NCI-H2081 (cell line): ENCODE measurements at places on chromosomes 6 and 20.

GRCh38 chr6:169702840-169703246 is 917 bp downstream of the C6orf120 start:
- no peak for DNase-seq

DNA sequence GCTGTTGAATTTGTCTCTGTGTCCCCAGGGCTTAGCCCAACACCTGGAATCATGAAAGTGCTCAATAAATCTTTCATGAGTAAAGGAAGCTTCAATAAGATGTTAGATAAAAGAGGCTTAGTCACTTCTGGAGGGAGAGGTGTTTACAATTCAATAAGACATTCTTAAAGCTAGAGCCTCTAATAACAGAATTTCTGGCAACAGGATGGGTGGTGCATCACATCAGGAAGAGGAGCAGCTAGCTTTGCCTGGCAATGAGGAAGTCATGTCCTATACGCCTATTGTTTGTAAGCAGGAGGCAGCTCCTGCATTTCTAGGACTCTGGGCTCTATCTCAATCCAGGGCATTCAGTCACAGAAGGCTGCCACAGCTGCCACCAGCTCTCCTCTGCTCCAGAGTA is 638.5 kb downstream of the EPM2A start:
- DNase-seq, result no peak

DNA sequence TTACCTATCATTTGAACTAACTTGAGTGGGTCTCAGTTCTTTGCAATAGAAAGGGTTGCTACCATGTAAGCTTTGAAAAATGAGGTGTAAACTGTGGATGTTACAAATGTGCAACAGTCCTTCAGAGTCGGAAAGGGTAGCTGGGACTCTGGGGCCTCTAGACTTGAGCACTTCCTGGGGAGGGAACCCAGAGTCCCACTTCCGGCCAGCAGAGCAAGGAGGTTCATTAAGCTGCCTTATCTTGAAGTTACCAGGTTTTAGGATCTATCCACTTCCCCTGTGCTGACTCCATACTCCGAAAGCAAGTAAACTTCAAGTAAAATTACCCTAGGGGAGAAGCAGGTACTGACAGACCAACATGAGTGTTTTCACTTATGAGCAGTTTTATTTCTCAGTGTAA is 9.4 kb downstream of the TRIM10 start:
- DNase-seq, result no peak

DNA sequence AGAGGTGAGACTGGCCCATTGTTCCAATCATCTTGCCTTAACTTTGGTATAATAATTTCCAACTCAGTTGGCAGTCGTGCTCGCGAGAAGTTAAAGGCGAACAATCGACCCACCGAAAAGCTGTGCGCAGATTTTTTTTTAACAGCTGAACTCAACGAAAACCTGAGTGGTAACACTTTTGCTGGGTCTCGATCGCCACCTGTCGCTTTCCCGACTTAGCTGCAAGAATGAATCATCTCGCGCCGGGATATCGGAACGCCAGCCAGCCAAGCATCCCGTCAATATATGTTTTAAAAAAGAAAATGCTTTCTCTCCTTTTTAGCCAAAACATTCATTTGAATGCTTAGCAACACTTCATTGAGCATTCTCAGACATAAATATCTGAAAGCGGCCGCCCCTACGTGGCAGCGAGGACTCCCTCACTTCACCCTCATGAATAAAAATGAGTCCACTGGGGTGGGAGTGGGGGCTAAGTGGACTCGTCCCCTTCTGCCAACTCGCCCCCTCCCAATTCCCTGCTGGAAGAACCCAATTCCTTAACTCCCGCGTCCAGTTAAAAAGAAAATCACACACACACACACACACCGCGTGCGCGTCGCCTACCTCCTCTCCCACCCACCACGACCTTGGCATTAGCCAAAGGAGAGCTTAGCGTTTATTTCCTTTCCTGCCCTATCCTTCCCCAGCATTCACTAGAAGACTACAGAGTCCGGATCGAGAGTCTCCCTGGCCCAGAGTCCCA is 1.5 kb downstream of the COL12A1 start:
- DNase-seq, result peak; percentile 64

GRCh38 chr6:33108307-33108706 is 32.5 kb downstream of the HLA-DPB1 start:
- DNase-seq, result no peak

DNA sequence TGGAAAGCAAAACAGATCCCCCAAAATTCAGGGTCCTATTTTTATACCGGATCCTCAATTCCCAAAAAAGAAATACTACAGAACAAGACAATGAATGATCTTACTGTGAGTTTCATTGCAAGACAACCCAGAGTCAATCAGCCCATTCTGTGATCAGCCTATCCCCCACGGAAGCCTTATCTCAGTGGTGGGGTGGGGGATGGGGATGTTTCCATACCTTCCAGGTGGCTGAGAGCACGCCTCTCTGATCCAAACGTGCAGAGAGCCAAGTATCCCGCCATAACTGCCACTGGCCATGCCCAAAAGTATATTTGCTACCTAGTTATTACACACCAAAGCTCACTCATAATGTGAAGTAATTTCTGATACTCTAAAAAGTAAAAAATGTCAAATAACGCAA is 15.1 kb downstream of the WFDC2 start:
- no peak for DNase-seq

DNA sequence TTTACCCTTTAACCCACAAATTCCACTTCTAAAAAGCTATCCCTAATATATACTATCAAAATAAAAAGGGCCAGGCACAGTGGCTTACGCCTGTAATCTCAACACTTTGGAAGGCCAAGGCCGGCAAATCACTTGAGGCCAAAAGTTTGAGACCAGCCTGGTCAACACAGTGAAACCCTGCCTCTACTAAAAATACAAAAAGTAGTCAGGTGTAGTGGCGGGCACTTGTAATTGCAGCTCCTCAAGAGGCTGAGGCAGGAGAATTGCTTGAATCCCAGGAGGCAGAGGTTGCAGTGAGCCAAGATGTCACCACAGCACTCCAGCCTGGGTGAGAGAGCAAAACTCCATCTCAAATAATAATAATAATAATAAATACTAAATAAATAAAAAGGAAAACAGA is 82.5 kb downstream of the TRIM27 start:
- DNase-seq, result no peak

- DNase-seq, result no peak
Observed at GRCh38 chr6:40791004-40791403, 203.8 kb upstream of the LRFN2 start.

- peak; percentile 64 for DNase-seq
Observed at GRCh38 chr6:24536466-24536865, 41.7 kb downstream of the ALDH5A1 start.

GRCh38 chr6:16921399-16922110 is 160.3 kb upstream of the ATXN1 start:
- no peak for DNase-seq

DNA sequence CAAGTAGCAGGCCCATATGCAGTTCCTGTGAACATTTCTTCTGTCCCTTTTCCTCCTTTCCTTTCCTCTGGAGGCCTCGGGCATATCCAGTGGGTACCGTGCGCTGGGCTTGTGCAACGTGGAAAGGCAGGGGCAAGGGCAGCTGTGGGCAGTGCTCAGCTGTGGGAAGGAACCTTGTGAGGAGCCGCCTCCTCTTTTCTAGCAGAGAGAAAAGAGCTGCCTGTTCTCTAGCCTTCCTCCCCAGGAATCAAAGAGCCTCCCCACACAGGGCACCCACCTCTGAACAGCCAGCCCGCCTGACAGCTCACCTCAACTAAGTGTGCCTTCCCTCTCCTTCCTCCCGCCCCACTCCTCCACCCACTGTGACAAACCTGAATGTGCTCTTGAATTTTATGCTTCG is 143.3 kb upstream of the HDDC2 start:
- no peak for DNase-seq

DNA sequence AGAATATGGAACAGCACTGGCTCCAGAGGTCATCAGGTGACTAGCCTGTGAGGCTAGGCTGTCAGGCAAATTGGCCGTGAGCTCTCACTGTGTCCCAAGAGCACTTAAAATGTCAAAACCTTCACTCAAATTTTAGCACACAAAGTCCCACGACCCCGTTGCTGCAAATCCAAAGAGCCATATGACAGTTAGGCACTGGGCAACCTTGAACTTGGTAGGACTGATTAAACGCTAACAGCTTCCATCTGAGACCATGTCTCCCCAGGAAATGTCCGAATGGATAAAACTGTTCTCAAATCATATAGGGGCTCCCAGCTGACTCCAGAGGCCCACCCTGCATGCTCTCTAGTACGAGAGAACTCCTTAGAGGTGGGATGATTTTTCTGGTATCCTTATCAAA is 196.6 kb downstream of the PHACTR1 start:
- DNase-seq, result no peak

DNA sequence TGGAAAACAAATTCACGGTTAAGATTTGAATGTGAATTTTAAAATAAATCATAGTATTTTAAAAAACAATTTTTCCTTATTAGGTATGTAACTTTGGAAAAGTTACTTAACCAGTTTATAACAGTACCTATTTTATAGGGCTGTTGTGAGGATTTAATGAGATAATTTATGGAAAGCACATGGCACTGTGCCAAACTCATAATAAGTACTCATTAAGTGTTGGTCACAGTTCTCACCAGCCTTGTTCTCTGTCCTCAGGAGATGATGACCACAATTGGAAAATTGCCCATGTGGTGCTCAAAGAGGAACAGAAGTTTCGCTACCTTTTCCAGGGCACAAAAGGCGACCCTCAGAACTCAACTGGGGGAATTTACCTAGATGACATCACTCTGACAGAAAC is 39.6 kb downstream of the MEP1A start:
- DNase-seq, result no peak

DNA sequence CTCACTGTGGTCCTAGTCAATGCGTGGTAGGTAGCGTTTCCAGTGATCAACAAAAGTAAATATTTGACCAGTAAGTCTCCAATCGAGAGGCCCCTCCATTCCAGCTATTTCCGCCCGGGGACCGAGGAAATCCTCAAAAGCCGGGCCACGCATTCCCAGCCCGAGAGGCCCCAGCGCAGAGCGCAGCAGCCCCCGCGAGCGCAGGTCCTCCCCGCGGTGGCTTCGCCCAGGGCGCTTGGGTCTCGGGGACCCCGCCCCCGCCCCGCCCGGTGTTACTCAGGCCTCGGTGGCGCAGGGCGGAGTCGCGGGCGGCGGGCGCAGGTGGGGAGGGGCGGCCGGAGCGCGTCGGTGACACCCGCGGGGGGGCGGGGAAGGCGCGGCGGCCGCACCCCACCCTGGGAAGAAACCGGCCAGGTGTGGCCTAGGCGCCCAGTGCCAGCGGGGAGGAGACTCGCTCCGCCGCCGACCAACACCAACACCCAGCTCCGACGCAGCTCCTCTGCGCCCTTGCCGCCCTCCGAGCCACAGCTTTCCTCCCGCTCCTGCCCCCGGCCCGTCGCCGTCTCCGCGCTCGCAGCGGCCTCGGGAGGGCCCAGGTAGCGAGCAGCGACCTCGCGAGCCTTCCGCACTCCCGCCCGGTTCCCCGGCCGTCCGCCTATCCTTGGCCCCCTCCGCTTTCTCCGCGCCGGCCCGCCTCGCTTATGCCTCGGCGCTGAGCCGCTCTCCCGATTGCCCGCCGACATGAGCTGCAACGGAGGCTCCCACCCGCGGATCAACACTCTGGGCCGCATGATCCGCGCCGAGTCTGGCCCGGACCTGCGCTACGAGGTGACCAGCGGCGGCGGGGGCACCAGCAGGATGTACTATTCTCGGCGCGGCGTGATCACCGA is at the start of gene DSP:
Gene DSP (plus strand): TSS at position 497 of the 890 bp plus-strand sequence. CDS start 245 bp downstream, at position 742.
- peak; percentile 72 for DNase-seq

DNA sequence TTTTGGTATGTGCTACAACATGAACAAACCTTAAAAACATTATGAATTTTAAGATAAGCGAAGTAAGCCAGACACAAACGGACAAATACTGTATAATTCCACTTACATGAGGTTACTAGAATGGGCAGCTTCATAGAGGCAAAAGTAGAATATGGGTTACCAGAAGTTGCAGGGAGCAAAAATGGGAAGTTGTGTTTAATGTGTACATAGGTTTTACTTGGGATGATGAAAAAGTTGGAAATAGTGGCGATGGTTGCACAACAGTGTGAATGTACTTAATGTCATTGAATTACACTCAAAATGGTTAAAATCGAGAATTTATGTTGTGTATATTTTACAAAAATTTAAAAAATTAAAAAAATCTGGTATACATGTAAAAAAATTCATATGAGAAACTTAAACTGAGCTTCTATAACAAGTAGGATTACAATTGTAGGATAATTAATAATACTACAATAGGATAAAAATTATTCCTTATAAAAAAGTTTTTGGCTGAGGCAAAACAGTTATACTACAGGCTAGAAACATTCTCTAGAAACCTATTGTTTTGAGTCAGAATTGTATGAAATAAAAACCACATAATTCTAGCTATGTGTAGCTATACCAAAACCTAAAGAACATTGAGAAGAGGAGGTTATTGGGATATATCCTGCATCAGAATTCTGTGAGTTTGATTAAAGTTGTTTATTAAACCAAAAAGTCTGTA is 24.8 kb upstream of the DYNLRB1 start:
- DNase-seq, result no peak

- DNase-seq, result peak; percentile 42
Observed at GRCh38 chr6:35049900-35050756, 91.0 kb downstream of the TCP11 start.

DNA sequence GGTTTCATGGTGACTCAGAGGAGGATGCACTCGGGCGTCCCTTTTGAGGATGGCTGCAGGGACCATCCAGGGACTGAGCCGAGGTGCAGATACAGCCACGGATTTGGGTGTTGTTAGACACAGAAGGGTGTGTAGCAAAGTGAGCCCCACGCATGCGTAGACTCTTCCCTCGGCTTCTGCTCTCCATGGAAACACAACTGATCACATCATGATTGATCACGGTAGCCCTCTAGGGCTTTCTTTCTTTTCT is 606 bp upstream of the ULBP1 start:
- DNase-seq, result peak; percentile 59

DNA sequence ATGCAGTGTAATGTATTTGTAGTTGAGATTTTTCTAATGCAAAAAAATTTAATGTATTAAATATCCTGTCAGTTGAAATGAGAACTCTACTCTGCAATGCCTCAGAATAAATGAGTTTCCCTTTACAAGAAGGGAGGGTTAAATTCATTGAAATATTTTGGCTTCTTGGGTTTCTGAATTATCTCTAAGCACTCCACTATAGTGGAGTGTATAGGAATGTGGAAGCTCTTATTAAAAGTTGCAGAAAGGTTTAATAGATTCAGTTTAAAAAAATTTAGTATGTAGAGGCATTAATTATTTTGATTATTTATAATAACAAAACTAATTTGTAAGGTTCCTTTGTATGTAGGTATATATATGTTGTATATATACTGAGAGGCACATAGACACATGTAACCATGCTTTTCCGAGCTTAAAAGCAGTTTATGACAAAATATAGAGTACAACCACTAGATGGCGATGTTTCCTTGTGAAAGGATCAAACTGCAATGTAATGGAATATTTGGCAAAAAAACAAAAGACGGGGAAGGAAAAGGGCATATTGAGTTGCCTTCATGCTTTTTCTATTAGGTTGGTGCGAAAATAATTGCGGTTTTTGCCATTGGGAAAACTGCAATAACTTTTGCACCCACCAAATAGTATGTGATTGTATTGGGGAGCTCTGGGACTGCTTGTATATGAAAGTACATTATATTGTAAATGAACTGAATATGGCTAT is 144.2 kb downstream of the MYO6 start:
- peak; percentile 75 for DNase-seq

GRCh38 chr6:9745476-9745875 is 669.4 kb downstream of the TFAP2A start:
- no peak for DNase-seq

GRCh38 chr6:141685416-141685815 is 447.3 kb upstream of the GJE1 start:
- DNase-seq, result no peak
